Fibroblast of skin of abdomen (primary cell): ENCODE measurements at places on chromosomes 5 and 9.
A peak's percentile ranks its signal among the peaks of the same experiment; 100 is the strongest.

DNA sequence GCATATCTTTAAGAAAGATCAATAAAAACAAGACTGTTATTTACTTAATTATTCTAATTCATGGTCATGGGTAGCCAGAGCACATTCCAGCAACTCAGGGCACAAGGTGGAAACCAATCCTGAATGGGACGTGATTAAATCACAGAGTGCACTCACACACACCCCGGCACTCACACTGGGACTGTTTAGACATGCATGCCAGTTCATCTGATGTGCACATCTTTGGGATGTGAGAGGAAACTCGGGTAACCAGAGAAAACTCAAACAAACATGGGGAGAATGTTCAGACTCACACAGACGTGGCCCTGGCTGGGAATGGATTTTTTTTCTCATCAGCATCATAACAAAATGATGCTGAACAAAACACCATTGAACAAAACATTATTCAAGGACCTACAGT is 29.4 kb downstream of the SMAD5 start:
- DNase-seq = no peak

DNA sequence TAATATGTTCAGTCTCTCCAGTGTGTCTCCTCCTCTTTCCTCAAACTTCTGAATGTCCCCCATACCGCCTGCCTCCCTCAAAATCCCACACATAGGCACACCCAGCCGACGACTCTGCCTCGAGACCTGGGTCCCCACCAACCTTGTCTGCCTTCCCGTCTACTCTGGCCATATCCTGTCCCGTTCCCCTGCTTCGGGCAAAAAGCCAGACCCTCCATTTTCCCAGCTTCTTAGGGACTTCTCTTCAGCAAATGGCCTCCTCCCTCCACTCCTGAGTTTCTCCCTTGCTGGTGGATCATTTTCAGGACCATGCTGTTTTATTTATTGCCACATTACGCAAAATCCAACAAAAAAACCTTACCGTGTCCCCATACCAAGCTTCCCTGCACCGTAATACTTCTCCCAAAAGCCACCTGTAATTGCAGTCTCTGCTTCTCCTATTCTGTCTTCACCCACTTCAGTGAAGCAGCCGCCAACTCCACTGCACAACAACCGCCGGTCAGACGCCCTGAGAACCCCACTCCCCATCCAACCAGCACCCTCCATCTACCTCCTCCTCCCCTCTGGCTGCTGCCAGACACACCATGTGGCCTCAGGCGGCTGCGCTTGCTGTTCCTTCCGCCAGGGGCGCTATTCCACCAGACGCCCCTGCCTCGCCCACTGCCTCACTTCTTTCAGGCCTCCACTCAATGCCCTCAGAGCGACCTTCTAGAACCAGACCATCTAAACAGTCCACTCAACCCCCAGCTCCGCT is 117.0 kb downstream of the TRPM6 start:
- no peak for DNase-seq

GRCh38 chr9:14780251-14780650 is 57.7 kb upstream of the CER1 start:
- no peak for DNase-seq

- no peak for DNase-seq
Observed at GRCh38 chr9:132383462-132383883, 23.2 kb downstream of the TTF1 start.

- DNase-seq = peak; percentile 18
Observed at GRCh38 chr5:149860801-149861322, 83.7 kb downstream of the PDE6A start.

- no peak for DNase-seq
Observed at GRCh38 chr5:85388770-85389169, 1004.1 kb upstream of the EDIL3 start.

DNA sequence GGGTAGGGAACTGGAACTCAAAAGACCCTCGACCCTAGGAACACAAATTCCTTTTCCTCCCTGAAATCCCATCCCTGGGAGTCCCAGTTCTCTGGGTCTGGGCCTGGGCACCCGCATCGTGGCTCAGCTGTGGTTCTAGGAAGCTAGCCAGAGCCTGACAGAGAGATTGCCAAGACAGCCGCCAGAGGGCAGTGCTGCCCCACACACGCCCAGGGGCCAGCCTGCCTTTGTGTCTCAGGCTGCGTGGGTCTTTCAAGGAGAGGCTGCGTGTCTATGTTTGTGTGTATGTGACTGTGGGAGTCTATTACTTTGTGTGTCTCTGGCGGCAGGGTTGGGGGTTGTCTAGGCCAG is 32.0 kb upstream of the TTLL11 start:
- peak; percentile 69 for DNase-seq

- DNase-seq = peak; percentile 89
Observed at GRCh38 chr9:101995231-101995630, 256.8 kb upstream of the GRIN3A start.

GRCh38 chr5:168020542-168021294 is 270.7 kb upstream of the WWC1 start:
- DNase-seq = no peak

GRCh38 chr5:34639852-34640626 is 16.1 kb upstream of the RAI14 start:
- peak; percentile 92 for DNase-seq

GRCh38 chr5:127846884-127847283 is 143.7 kb downstream of the CCDC192 start:
- no peak for DNase-seq

DNA sequence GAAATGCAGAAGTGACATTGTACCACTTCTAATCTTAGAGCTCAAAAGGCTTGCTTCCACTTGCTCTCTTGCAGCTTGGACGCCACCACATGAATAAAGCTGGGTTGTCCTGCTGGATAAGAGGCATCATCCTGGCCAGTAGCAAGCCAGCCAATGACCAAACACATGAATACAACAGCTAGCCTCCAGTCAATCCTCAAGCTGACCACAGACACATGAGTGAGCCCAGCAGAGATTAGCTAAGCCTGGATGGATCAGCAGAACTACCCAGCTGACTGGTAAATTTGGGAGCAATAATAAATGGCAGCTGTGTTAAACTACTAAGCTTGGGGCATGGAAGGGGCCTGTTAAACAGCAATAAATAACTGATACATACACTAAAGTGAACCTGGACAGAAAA is 121.1 kb upstream of the SLC12A2 start:
- DNase-seq = no peak

DNA sequence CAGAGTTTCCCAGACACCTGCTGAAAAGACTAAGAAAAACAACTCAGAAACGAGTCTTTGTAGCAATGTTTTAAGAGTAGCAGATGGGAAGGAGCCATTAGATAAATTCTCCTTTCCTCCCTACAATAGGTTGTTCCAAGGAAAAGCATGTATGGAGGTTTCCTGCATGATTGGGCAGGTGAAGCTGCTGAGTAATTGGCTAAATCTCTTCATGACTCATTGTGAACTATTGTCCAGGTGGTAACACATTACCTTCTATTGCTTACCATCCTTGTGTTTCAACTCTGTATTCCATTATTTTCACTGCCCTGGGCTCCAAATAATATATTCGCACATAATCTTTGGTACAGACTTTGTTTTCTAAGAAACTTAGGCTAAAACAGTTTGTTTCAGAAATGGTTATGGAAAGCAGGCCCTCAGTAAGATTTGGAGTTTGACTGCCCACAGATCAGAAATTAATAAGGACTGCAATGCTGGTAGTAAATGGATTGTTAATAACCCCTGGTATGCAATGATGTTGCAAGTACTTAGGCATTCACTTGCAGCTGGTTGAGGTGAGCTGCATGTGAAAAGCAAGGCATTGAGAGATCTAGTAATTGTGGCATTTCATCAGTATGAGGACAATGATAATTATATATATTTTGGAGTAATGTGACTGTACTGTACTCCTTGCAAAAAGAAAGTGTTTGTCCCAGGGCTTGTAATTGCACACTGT is 281.4 kb upstream of the VLDLR start:
- DNase-seq = no peak

GRCh38 chr9:74117151-74117550 is 380.0 kb upstream of the RORB start:
- no peak for DNase-seq

DNA sequence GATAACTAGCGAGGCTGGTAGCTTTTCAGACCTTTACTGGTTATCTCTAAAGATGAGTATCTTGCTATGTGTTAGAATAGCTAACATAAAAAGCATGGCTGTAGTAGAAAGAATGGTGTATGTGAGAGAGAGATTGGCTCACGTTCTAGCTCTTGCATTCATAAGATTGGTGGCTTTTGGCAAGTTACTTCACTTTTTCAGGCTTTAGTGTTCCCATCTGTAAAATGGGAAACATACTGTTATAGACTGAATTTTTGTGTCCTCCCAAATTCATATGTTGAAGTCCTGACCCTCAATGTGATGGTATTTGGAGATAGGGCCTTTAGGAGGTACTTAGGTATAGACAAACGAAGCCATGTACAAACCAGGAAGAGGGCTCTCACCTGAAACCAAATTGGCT is 302.4 kb upstream of the KLF4 start:
- DNase-seq = no peak

DNA sequence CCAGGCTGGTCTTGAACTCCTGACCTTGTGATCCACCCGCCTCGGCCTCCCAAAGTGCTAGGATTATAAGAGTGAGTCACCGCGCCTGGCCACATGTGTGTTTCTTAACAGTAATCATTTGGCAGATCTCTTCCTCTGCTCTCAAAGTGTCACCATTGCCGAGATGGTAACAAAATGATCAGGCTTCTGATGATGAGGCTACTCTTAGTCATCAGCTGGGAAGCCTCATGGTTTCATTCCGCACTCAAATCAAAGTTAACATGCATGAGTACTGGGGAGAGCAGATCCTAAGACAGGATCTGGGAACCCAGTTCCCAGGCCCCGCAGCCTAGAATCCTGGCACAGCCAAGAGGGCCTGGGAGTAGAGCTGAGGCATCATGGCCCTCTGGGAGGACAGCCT is 27.4 kb downstream of the BARHL1 start:
- DNase-seq = peak; percentile 89

DNA sequence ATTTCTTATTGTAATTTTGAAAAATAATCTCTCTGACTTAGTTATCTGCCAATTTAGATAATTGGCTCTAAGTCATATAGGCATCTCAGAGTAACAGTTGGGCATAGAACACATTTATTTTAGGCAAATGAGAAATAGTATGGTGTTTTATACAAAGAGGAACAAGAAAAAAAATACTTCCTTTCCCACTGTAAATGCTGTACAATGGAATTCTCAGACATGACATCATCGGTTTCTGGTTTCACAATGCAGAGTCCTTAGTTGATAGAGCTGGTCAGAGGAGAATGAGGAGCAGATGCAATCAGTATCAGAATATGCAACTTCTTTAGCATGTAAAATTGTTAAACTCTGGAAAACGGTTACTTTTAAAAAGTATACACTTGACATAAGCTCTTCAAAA is 49.4 kb downstream of the PLK2 start:
- peak; percentile 87 for DNase-seq

GRCh38 chr5:102834438-102834964 is 79.4 kb downstream of the PAM start:
- DNase-seq = no peak

DNA sequence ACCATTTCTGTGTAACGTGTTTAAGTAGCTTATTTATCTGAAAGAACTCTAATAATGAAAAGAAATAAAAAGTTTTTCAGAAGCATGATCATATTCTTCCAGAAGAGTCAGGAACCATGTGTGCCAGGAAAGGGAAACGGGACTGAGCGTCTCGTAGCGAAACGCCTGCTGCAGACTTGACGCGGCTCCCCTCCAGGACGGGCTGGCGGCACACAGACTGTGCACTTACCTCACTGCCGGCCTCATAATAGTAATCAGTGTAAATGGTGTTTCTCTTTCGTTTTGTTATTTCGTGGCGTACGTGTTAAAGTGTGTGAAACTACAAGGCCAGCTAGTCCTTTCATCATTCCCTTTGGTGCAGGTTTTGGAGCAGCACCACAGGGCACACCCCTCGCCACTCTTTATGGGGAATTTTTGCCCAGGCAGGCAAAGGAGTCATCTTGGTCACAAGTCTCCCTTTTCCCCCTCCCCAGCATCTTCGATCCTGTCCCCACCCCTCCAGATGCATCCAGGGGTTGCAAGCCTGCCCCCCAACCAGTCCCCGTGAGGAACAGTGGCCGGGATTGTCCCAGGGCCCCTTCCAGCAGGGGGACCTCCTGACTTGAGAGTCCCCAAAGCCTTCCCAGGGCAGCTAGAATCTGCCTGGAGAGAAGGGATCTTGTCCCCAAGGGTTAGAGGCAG is 233.1 kb downstream of the FANCC start:
- DNase-seq = no peak

GRCh38 chr5:9149988-9150387 is 395.9 kb downstream of the SEMA5A start:
- peak; percentile 84 for DNase-seq

- no peak for DNase-seq
Observed at GRCh38 chr5:40904994-40905306, 4.3 kb upstream of the C7 start.

DNA sequence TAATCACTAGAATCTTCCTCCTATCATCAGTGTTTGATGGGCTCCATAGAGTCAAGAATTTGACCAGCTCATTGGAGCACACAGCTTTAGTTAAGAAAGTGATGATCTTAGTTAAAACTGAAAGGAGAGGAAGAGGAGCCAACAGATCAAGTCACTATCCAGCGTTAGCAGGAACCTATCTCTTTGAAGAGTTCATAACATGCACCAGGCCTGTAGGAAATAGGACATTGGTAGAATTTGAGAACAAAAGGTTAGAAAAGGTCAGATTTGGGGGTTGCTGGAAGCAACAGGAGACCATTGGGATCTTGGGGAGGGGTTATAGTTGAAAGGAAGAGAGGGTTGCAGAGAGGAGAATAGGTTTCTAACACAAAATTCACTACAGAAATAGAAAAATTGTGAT is 11.4 kb upstream of the ADRA1B start:
- DNase-seq = no peak

DNA sequence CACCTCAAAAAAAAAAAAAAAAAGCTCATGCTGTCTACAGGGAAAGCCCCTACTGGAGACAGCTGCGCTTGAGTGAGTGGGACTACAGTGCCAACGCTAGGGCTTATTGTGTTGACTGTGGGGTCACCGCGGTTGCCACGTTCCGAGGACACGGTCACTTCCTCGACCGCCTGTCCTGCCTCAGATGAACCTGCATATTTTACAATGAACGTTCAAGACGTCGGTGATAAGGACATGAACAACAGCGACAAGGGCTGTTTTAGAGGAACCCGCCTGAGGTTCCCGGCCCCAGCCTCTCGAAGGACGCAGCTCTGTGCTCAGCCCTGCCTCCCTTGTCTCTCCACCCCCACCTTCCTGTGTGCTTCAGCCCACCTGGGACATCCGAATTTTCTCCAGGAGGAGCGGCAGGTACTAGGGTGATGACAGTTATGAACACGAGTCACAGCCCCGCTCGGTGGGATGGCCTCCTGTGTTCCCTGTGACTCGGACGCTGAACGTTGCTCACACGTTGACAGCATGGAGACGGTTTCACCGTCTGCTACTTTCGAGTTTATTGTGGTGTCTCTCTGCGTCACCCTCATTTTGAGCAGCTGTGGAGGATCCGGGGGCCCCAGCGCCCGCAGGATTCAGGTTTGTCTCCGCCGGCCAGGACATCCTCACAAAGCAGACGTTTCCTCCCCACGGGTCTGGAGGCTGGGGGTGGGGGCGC is 11.3 kb upstream of the DIPK1B start:
- no peak for DNase-seq

GRCh38 chr5:96235008-96235910 is 197.8 kb downstream of the PCSK1 start:
- DNase-seq = peak; percentile 53

GRCh38 chr5:15669826-15670225 is 169.8 kb downstream of the FBXL7 start:
- DNase-seq = no peak

GRCh38 chr5:103943230-103943629 is 380.6 kb upstream of the NUDT12 start:
- no peak for DNase-seq
